ENCODE measurements at places on chromosomes 6 and 20. TPM values are rescaled to one million over a fixed set of nuclear protein-coding genes. Genes with fewer than 3 reads are reported as not detected.

The ZSCAN31 gene
- total RNA-seq = 97.8 TPM

The IGF2R gene
- total RNA-seq = 58.9 TPM

The C20orf141 gene
- not detected for total RNA-seq

The DDO gene
- 6.9 TPM for total RNA-seq

The CALHM5 gene
- total RNA-seq = 3.0 TPM
